ENCODE measurements at places on chromosomes 13 and 19.

DNA sequence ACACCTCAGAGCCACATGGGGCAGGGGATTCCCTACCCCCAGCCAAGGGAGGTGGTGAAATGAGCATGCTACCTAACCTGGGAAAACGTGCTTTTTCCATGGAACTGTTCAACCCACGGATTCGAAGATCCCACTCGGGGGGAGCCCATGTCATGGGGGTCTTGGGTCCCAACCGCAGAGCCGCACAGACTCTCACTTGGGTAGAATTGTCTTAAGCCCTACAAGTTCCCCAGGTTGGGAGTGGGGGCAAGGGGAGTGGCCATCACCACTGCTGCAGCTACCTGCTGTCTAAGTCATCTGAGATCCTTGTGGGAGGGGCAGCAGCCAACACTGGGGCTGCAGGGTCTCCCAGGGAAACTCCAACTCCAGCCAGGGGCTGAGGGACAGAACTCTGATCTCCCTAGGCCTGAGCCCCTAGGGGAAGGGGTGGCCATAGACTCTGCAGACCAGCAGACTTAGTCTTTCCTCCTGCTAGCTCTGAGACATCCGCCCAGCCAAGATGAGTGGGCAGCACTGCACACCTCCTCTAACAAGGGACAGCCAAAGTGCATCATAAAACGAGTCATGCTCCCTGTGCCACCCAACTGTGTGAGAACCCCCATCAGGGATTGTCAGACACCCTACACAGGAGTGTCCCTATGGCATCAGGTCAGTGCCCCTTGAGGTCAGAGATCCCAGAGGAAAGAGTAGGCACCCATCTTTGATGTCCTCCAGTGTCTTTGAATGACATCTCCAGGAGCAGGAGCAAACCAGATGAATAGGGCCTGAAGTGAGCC lies 610.4 kb upstream of the SLITRK6 start:
- DNase-seq, result no peak

DNA sequence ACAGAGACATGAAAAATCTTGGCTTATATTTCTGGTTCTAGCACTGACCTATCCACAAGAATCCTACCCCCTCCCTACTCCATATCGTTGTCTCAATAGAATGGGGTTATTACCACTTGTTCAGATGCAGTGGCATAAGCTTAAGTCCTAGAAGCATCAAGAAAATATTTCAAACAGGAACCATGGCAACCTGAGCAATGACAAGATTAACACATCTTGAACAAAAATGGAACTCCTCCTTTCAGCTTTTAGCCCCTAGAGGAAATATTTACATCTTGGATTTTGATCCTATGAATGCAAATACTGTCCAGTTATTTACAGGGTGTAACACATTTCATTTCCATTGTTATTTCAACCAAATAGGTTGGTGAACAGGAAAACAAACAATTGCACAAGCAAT lies 46.1 kb upstream of the TSC22D1 start:
- no peak for DNase-seq

DNA sequence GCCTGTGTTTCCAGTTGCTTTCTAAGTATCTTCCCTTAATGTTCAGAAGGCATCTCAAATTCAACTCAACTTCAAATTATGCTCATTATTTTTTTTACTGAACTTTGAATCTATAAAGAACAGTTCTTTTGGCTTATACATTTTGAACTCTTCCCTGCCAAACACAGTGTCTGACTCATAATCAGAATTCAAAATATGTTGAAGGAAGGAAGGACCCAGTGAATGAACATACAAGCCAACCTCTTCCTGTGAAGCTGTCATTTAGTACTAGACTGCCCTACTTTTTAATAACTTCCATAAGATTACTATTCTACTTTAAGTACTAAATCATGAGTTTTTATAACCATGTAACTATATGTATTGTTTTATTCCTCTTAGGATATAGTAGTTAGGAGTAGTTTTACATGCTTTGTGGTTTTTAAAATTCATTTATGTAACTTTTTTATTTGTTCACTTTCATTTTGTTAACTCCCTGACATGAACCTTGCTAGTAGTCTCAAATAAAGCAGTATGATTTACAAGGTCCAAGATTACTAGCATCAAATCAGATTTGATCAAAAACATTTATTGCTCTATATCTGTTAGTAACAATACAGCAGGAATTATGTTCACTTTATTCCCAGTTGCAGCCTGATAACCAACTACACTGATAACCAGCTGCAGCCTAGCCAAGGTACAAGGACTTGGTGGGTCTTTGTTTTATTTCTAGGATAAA lies 6.4 kb downstream of the NUDT15 start:
- DNase-seq, result peak; percentile 79

DNA sequence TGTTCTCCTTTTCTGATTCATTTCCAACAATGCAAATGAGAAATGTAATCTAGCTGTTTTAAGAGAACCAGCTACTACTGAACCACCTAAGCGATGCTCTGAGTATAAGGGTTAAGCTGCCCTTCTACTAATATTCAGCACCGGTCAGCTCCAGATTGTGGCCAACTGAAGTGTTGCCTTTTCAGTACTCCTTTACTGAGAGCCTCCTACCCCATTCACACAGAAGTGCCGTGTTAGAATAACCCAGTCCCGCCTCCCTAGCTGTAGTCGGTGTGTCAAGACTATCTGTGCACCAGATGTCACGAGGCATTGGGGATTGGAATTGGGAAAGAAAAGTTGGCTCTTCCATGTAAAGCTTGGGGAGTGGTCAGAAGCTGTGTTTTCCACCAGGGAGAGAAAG lies 45.4 kb downstream of the FAM124A start:
- DNase-seq, result no peak

DNA sequence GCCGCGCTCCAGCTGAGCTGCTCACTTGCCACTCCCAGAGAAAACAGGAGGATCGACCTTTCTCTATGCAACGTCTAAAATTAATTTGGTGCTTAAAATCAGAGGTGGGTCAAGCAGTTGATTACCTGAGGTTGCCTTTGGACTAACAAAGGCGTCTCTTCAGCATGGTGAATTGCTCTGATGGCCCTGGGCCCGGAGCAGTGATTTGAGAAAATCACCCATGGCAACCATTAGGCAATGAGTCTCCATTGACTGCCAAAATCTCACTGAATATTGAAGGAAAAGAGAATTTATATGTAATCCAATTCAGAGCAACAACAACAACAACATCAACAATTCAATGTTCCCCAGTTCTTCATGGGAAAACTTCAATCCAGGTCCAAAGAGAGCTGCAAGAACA lies 61.8 kb downstream of the IRS2 start:
- DNase-seq, result no peak

DNA sequence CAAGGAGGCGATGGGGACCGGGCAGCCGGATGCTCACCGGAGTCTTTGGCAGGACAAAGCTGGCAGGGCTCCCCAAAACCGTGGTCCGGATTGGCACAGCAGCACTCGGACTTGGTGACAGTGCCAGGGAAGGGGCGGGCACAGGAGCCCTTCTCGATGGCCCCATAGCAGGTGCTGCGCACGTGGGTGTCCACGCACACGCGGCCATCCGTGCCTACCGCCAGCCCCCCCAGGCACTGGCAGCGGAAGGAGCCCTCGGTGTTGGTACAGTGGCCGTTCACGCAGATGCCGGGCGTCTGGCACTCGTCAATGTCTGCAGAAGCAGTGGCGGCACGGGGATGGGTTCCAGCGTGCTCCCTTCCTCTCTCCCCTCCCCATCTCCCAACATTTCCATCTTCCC lies 17.9 kb downstream of the FBN3 start:
- no peak for DNase-seq

DNA sequence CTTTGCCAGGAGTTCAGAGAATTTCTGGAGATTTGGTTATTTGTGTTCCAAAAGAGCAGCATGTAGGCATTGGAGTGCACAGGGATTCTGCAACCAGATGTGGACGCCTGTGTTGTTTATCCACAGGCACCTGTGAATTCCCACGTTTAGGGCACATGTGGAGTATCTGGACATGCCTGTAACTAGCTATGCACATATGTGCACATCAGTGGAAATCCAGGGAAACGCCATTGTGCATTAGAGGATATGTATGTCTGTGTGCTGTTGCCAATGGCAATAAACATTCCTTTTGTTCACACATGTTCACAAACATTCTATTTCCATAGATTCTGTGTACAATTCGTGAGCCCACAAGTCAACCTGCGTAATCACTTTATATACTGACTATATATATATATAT lies 34.7 kb downstream of the OLFM2 start:
- no peak for DNase-seq

All from fibroblast of skin of scalp (primary cell).